AG09309 (cell line): ENCODE measurements at places on chromosomes 3 and 15.
A peak's percentile ranks its signal among the peaks of the same experiment; 100 is the strongest.

DNA sequence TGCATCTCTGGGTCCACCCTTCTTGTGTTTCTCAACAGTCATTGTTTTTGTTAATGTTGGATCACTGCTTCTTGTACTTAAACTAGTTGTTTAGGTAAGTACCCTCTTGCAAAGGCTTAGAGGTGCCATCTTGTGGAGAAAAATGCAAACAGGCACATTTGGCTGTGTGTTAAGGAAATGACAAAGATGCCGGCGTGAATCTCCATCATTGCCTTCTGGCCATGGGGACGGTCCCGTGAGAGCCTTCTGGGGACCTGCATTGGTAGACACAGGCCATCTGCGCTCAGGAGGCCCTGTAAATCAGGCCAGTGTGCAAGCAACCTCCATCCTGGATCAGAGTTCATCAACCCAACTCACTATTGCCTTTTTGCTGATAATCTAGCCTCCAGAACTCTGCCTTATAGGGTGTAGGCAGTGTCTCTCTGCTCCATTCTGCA, 158.6 kb upstream of the NR2E3 start:
- peak; percentile 80 for DNase-seq

- DNase-seq: no peak
Observed at GRCh38 chr15:31472636-31473384, 146.2 kb downstream of the KLF13 start.

GRCh38 chr3:58635371-58636285, 30.9 kb downstream of the FAM3D start:
- no peak for DNase-seq

DNA sequence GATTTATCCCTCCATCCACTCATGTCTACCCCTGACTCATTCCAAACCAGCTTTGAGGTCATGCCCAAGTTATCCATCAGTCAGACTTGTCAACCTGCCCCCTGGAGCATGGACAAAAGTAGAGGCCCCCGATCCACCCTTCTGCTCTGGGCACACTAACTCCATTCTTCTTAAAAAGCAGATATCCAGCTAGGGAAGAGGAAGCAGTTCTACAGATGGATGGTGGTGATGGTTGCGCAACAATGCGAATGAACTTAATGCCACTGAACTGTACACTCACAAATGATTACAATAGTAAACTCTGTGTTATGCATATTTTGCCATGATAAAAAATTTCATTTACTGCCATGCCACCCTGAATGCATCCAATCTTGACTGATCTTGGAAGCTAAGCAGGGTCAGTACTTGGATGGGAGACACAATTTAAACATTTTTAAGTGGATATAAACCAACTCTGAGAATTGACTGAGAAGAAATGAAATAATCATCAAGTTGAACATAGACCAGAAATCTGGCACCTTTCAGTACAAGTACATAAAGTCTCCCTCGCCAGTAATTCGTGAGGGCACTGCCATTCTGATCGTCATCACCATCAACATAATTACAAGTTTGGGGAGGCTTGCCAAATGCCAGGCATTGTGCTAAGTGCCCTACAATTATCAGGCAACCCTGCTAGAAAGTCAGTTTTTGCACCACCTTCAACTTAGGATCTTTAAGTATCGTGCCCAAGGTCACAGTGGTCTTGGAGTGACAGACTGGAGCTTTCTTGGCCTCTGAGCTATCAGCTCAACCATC, 124.8 kb downstream of the ATP10A start:
- no peak for DNase-seq

GRCh38 chr3:125108833-125109535, 53.2 kb upstream of the HEG1 start:
- DNase-seq: no peak

DNA sequence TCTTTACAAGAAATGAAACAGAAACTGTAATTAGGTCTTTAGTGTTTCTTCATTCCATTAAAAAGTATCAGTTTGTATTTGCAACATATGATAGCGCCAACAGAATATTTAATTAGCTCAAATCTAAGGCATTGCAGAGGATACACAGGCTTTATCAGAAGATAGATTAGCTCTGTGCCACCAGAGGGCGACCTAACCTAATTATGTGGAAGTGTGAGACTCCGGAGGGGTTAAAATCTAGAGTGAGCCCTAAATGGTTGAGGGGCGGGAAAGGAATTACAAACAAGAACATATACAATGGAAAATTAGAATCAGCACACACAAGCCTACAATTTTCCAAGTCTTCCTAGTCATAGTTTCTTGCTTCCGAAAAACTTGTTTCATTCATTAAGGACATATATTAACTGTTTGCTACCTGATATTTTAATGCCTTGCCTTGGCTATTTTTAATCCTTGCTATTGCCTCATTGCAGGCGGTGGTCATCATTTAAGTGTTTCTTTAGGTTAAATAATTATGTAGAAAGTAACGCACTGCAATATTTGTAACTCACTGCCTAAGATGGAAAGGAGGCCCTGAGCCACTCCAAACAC, 18.0 kb upstream of the RYR3 start:
- no peak for DNase-seq

- no peak for DNase-seq
Observed at GRCh38 chr3:196378146-196378841, 40.1 kb upstream of the TM4SF19 start.

DNA sequence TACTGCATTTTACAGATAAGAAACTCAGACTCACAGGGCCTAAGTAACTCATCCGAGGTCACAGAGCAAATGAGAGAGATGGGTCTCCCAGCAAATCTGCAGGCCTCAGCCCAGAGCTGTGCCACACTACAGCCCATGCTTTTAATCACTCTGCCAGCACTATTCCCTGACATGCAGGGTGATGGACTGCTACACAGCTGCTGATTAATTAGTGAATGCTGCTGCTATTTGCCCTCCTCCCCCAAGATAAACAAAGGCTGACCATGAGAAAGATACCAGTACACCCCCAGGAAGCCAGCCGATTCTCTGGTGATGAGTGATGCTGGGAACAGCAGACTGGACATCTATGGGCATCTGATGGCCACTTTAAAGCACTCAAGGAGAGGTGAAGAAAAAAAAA, 39.3 kb downstream of the RFTN1 start:
- no peak for DNase-seq

- DNase-seq: no peak
Observed at GRCh38 chr3:66242788-66243464, 22.1 kb downstream of the SLC25A26 start.

DNA sequence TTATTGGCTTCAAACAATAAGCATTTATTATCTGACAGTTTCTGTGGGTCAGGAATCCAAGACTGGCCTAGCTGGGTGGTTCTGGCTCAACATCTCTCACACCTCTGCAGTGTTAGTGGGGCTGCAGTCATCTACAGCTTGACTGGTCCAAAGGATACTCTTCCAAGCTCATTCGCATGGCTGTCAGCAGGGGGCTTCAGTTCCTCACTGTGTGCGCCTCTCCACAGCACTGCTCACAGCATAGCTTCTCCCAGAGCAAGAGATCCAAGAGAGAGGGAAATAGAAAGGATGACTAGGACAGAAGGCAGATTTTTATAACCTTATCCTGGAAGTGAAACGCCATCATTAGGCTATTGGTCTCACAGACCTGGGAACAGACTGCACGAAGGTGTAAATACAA, 64.2 kb downstream of the MAGI1 start:
- DNase-seq: no peak

- no peak for DNase-seq
Observed at GRCh38 chr3:35446896-35447295, 192.4 kb upstream of the ARPP21 start.

DNA sequence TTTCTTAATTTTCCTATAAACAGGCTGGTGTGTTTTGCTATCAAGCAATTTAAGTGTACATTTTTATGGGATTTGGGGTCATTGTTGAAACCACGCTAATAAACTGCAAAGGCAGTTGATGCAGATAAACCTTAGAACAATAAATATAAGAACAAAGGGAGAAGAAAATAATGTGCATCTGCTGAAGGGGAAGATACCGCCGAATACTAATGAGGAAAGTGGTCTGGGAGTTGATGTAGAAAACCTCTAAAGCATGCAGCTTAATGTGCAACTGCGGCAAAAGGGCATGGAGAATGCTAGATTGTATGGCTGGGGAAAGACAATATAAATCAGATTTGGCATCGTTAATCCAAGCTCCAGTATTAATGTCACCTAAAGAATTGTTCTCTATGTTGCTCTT, 29.8 kb upstream of the CHL1 start:
- no peak for DNase-seq

DNA sequence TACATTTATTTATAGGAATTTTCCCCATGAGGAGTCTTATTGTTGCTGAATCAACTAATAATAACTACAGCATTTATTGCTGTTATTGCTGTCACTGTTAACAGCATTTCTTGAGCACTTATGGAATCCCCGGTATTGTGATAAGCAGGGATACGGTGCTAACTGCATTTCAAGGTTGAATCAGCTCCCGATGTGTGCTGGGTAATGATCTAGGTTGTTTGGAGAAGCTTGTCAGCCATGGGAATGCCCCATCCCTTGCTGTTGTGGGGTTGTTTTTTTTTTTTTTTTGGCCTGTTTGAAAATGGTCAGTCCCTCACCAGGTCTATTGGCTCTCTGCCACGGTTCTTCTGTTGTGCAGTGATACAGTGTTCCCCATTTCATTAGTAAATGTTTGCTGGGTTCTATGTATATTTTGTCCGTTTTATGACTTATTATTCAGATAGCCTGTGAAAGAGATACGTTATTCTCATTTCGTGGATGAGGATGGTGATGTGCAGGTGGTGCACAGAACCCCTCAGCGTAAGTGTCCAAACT, 48.5 kb downstream of the MED12L start:
- no peak for DNase-seq

GRCh38 chr3:46942481-46943236, 33.9 kb downstream of the CCDC12 start:
- no peak for DNase-seq

- DNase-seq: no peak
Observed at GRCh38 chr15:33639051-33639450, 328.3 kb downstream of the RYR3 start.

DNA sequence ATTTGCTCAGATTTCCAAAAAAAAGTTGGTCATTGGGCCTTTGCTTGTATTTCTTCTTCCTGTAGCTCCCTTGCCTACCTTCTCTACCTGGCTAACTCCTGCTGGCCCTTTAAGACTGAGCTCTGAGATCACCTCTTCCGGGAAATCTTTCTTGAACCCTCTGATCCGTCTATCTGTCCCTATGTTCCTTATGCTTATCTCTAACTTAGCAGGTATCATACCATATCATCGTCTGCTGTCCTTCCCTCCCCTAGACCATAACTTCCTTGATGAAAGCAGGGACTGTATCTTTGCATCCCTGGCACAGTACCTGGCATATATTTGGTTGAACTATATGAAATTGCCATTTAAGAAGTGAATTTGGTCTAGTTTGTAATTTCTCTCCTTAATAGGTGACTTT, 42.3 kb downstream of the PDE8A start:
- no peak for DNase-seq

- DNase-seq: no peak
Observed at GRCh38 chr3:40427045-40427669, 30.0 kb upstream of the RPL14 start.

- DNase-seq: peak; percentile 85
Observed at GRCh38 chr3:21672303-21672702, 78.7 kb downstream of the ZNF385D start.

DNA sequence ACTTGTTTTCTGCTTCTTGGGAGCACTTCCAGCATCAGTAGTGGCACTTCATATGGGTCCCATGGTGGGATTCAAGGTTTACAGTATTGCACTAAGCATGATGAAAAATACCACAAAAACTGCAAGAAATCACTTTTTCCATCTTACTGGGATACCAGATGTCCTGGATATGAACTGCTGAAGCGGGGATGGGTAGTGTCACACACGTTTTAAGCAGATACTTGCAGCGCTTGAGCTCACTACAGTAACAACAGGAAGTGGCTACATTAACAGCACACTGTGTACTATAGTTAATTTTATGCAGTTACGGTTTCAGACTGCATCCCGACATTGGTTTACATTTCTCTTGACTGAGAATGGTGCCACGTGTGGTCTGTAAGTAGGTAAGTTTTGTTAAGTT, 3.5 kb upstream of the ISG20 start:
- DNase-seq: no peak

DNA sequence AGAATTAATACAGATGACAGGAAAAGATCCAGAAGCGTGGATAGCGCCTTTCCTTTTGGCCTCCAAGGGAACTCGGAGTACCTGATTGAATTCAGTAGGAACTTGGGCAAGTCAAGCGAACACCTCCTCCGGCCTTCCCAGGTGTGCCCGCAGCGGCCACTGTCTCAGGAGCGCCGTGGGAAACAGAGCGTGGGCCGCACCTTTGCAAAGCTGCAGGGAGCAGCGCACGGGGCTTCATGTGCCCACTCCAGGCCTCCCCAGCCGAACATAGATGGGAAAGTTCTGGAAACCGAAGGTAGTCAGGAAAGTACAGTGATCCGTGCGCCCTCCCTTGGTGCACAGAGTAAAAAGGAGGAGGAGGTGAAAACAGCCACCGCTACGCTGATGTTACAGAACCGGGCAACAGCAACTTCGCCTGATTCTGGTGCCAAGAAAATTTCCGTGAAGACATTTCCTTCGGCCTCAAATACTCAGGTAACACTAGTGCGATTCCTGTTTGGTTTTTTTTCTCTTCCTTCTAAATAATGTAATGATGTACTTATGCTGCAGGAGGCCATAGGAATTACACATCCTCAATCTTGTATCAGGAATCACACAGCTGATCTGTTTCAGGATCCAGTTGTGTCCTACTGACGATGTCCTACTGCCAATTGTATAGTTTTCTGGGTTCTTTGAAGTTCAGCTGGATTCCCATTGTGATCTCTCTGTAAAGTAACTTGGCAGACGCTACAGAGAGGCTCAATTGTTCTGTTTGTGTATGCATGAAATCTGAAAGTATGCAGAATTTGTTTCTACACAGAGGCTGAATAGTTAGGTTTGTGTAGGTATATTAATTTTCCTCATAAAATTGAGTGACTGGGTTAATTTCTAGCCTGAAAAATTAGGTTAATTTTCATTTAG, 63.1 kb downstream of the CGNL1 start:
- no peak for DNase-seq

DNA sequence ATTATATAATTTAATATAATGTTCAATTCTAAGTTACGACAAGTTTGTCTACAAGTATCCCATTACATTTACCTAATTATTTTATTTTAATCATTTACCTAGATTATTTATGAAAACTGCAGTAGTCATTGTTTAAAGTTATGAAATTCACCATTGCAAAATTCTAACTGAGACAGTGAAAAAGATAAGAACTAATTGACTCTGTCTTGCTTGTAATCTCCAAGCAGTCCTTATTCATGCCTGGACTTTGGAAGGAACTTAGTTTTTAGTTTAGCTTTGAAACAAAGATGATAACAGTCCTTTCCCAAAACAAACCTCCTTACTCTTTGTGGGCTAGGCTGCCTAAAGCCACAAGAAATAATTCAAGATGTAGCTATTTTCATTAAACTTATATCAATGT, 165.0 kb downstream of the SUCNR1 start:
- DNase-seq: no peak

GRCh38 chr3:186967686-186968085, 37.4 kb downstream of the ST6GAL1 start:
- no peak for DNase-seq

DNA sequence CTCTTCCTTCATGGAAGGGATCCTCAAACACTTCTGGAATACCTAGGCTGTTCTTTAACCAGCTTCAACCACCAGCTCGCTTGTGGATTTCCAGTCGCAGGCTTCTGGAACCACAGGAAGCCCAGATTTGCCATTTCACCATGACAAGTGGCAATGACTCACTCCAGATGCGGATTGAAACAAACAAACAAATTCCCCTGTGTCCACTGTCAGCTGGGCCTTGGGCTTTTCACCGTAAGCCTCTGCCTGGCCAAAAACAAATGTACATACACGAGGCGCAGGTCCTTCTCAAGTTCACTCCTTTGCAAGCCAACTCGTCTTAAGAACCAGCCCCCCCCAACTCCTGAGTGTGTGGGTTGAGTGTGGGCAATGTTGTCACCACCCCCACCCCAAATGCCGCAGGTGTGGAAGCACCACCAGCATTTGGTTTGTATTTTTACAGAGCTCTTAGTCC, 8.8 kb downstream of the BCL6 start:
- DNase-seq: no peak
